ENCODE measurements at places on chromosomes 12 and 14.
A peak's percentile ranks its signal among the peaks of the same experiment; 100 is the strongest.

GRCh38 chr12:83408851-83409250, 722.1 kb downstream of the TMTC2 start:
- no peak for ATAC-seq

DNA sequence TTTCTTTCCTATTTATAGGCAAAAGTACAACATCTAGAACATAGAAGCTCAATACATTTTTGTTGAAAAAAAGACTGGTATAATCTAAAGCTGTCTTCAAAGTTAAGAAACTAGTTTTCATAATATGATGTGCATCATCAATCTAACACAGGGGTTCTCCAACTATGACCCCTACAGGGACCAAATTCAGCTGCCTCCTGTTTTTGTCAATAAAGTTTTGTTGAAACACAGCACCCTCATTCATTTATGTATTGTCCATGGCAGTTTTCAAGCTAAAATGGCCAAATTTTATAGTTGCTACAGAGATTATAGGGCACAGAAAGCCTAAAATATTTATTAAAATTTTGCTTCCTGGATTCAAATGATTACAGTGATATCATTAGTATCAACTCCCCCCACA, 452.9 kb downstream of the CCER1 start:
- no peak for ATAC-seq

DNA sequence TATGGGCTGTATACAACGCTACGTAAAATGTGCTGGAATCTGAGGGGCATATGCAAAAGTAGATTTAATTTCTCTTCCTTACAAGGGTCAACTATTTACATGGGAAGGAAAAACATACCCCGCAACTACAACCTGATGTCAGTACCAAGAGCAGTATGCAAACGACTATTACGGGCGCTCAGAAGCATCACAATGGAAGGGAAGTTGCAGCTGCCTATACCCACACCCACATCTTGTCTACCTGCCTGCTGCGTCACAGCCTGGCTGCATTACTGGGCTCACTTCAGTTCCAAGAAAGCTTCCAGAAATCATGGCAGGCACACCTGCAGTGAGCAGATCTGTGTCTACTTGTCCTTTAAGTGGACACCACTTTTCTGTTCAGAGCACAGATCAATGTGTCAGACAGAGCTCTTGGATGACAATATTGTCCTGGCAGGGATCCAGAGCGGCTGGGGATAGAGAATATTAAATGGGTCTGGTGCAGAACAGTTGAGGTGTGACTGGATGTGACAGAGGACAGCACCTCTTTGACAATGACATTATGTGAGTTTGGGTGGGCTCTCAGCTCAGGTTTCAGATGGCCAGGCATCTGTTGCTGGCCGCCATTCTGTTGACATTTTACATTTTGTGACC, 41.5 kb upstream of the GNG2 start:
- ATAC-seq, result no peak

- no peak for ATAC-seq
These were observed 23.0 kb downstream of the TRIM9 start for GRCh38 chr14:51071857-51072256.

DNA sequence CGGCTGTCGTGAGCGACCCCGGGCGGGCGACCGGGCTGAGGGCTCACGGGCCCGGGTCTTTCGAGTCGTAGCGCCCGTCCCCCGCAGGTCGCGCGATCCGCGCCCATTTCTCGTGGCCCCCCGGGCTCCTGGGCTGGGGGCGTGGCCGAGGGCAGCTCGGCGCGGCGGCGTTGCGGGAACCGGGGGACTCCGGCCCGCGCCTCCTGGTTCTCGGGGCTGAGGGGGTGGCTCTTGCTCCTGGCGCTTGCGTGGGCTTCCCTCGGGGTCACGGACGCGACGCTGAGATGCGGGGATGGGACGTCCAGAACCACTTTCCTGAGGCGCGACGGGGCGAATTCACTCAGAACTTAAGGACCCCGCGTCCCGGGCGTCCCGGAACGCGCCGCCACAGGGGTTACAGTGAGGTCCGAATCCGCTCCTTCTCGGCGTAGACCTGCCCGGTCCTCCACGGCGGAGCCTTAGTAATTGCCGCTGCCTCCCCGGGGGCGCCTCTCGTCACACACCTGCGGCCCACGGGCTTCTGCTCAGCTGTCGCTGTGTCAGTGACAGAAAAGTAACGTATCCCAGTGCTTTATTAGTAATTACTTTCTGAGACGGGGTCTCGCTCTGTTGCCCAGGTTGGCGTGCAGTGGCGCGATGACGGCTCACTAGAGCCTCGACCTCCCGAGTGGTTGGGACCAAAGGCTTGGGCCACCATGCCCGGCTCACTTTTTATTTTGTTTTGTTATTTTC, 606 bp downstream of the EP400 start:
- peak; percentile 19 for ATAC-seq

DNA sequence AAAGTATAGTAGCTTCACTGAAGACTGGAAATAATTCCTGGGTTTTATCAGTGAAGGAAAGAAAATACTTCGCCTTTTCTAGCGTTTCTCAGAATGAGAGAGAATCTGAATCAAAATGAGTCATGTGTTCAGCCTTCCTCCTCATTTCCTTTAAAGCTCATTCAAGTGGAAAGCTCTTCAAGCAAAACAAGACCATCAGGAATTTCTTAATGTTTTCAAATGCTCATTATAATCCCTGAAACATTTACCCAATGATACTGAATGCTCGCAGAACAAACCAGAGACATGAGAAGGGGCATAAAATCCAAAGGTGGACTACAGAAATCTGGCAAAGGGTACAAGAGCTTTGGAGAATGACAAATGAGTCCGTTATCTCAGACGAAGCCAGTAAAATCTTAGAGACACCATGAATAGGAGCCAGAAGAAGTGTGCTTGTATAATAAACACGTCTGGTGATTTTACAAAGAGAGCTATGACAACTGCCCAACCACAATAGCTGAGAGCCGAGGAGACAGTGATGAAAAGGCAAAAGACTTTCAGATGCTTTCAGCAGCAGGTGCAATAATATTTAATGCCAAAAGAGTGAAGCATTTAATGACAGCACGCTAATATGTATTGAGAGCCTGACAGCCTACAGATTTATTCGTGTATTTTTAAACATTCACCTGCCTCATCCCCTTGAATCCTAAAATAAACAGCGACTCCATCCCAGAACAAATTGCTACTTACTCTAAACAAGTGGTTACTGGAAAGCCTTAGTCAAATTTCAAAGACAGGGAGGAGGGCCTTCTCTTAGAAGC, 19.0 kb downstream of the SPRING1 start:
- no peak for ATAC-seq

GRCh38 chr12:123057513-123058265, 77.2 kb downstream of the ARL6IP4 start:
- ATAC-seq, result no peak

DNA sequence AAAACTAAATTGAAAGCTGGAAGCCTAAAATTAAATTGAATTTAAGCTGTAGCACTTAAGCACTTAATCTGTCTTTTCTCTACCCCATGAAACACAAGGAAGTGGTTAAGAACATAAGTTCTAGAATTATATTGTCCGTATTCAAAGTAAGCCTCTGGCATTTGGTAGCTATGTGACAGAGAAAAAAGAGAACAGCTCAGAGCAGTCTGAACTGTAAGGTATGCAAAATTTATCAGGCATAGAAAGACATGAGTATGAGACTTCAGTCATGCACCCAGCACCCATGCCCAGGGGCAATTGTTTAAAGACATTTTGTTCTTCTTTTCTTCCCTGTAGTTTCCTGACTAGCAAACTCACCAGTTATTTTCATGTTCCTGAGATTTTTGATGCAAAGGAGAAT, 116.7 kb downstream of the KCNMB4 start:
- ATAC-seq, result no peak

GRCh38 chr14:92595267-92595666, 81.7 kb downstream of the RIN3 start:
- no peak for ATAC-seq

GRCh38 chr12:69981881-69982475, 157.0 kb downstream of the MYRFL start:
- no peak for ATAC-seq

- peak; percentile 12 for ATAC-seq
These were observed 32.0 kb upstream of the SELPLG start for GRCh38 chr12:108665608-108666202.

- ATAC-seq, result no peak
These were observed 8.8 kb upstream of the ASPG start for GRCh38 chr14:104076743-104077142.

DNA sequence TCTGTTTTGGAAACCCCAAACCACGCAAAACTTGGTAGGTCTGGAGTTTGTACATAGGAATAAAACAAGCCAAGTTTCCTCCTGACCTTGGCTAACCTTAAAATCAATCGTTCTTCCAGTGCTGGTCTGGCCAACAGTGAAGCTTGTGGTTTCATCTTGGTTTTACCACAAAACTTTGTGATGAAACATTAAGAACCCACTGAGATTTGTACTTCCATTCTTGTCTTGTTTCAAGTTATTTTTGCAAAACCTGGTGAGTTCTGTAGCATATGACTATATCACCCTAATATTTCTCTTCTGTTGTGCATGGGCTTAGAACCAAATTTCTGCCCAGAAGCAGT, 26.4 kb downstream of the SIX1 start:
- no peak for ATAC-seq

- ATAC-seq, result no peak
These were observed 539.8 kb downstream of the NRXN3 start for GRCh38 chr14:78709795-78710557.

DNA sequence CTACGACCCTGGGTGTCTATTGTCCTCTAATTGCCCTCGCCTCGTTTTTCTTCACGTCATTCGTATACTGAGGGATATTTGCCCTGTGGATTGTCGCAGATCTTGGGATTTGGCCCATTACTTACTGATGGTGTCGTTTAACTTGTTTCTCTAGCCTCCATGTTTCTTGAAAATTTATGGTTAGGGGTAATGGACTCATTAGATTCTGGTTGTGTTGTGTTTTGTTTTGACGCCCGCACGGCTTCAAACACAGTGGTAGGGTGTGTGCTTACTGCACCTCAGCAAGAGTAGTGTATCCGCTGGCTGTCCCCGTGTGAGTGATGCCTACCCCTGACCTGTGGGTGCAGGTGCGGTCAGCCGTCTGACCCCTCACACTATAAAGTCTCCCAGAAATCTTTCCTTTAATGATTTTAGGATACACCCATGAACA, 874 bp upstream of the RNU6-8 start:
- peak; percentile 4 for ATAC-seq

- no peak for ATAC-seq
These were observed 52.8 kb upstream of the EGLN3 start for GRCh38 chr14:34003691-34004090.

DNA sequence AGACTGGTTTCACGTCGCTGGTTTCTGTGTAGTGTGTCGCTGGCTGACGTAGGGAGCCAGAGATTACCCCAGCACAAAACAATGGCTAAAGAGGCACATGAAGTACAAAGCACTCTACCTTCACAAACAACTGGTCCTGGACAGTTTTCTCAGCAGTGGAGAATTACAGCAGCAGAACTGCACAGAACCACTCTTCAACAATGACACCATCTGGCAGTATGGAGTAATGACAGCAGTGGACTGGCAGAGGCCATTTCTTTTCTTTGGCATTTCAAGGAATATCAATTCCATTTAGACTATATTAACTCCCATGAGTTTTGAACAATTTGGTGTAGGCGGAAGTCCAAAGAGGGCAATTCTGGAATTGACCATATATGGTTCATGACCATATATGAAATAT, 1074.1 kb downstream of the AACS start:
- no peak for ATAC-seq

GRCh38 chr12:125351788-125352187, 286.6 kb downstream of the AACS start:
- no peak for ATAC-seq

DNA sequence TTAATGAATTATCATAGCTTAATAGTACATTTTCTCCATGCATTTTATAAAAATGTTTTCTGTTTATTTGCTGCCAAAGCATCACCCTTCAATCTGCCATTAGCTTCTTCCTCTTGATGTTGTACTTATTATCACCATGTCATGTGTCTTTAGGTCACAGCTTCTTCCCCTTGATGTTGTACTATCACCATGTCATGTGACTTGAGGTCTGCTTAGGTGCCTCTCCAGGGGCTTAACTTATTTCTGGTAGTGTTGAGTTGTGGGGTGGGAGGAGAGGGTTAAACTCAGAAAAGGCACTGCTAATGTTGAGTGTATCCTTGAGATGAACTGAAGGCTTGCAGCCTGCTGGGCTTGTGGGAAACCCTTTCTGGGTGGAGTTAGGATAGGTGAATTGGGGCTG, 87.8 kb downstream of the DAAM1 start:
- no peak for ATAC-seq

GRCh38 chr14:22699801-22700564, 55.8 kb upstream of the OR6J1 start:
- ATAC-seq, result no peak

DNA sequence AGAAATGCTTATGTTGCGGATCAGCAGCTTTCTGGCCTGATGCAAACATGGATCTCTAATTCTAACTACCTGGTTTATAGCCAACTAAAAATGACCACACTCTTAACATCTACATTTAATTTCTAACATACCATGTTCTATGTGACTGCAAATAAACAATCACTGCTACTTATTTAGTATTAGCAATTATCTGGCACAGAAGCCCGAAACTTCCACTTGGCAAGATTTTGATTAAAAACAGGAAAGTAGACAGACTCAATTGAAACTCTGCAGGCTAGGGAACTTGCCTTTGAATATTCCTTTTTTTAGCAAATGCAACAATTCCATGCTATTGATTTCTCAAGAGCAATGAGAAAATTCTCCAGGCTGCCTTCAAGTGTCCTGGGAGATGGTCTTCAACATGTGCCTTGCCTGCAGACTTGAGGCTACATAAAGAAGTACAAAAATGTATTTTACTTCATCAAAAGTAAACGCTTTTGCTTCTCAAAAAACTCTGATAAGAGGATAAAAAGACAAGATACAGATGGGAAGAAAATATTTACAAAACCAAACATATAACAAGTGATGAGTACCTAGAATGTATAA, 9.1 kb upstream of the TMCC3 start:
- no peak for ATAC-seq

DNA sequence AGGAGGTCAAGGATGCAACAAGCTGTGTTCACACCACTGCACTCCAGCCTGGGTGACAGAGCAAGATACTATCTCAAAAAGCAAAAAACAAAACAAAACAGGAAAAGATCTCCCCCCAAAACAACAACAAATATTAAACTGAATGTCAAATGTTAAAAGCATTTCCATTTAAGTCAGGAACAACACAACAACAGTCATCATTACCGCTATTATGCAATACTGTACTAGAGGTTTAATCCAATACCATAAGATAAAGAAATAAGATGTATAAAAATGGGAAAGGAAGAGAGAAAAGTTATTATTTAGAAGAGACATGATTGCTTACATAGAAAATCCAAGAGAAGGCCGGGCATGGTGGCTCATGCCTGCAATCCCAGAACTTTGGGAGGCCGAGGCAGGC, 36.6 kb downstream of the FERMT2 start:
- ATAC-seq, result no peak

GRCh38 chr14:36451310-36452065, 68.5 kb downstream of the NKX2-1 start:
- no peak for ATAC-seq

- ATAC-seq, result peak; percentile 40
These were observed 58.8 kb downstream of the TMX1 start for GRCh38 chr14:51298895-51299294.

GRCh38 chr12:99056186-99056585, 411.1 kb downstream of the APAF1 start:
- no peak for ATAC-seq

GRCh38 chr12:116385486-116386217, 108.2 kb upstream of the MED13L start:
- no peak for ATAC-seq

Measured in SK-N-SH treated with all-trans-retinoic acid at 6 μM for 48 hours (cell line).